A549 treated with dexamethasone at 1 μM for 4 hours (cell line): ENCODE measurements at places on chromosomes 5 and 9. TPM values are rescaled to one million over a fixed set of nuclear protein-coding genes. Genes with fewer than 3 reads are reported as not detected.

Gene GNA14
- 0.09 TPM in 1 of 5 replicates, not detected in the others for total RNA-seq

Gene ASTN2
- total RNA-seq: 3.6 to 5.0 TPM (median 4.5 TPM) in 5 replicates

Gene PAPPA
- total RNA-seq: 21.4 to 40.2 TPM (median 33.9 TPM) in 5 replicates

Gene PCDHA11
- 0.07 to 0.34 TPM (median 0.11 TPM) in 5 replicates for total RNA-seq

Gene GRM6
- not detected in 5 replicates for total RNA-seq

Gene ABLIM3
- total RNA-seq: 16.8 to 25.1 TPM (median 21.0 TPM) in 5 replicates

Gene CEP120
- 8.4 to 12.4 TPM (median 10.4 TPM) in 5 replicates for total RNA-seq

Gene PNPLA7
- 0.24 to 0.82 TPM (median 0.71 TPM) in 5 replicates for total RNA-seq

Gene PCSK5
- 1.6 to 2.3 TPM (median 2.1 TPM) in 5 replicates for total RNA-seq

Gene ACTBL2
- total RNA-seq: 0.05 to 0.07 TPM (median 0.06 TPM) in 3 of 5 replicates, not detected in the others

Gene GLRA1
- not detected in 5 replicates for total RNA-seq

Gene MCC
- 0.12 to 0.38 TPM (median 0.26 TPM) in 5 replicates for total RNA-seq
